ENCODE measurements at places on chromosomes 5 and 9. TPM values are rescaled to one million over a fixed set of nuclear protein-coding genes. Genes with fewer than 3 reads are reported as not detected.

GRCh38 chr5:16383544-16384052 lies 82.0 kb downstream of the ZNF622 start:
- H3K4me3 ChIP-seq = no peak overlapping the region
- no peaks in the 10 kb centered on the region for H3K27me3 ChIP-seq
- no peak overlapping the region for H3K27ac ChIP-seq
- H3K4me1 ChIP-seq = no peaks in the 10 kb centered on the region
- DNase-seq = no peak
- no peaks in the 10 kb centered on the region for H3K36me3 ChIP-seq

- no peak overlapping the region for H3K4me3 ChIP-seq
- H3K27me3 ChIP-seq = no peaks in the 10 kb centered on the region
- DNase-seq = no peak
- no peaks in the 10 kb centered on the region for H3K36me3 ChIP-seq
- H3K27ac ChIP-seq = no peak overlapping the region
Measured at GRCh38 chr5:125160787-125161502, 414.5 kb upstream of the ZNF608 start.

DNA sequence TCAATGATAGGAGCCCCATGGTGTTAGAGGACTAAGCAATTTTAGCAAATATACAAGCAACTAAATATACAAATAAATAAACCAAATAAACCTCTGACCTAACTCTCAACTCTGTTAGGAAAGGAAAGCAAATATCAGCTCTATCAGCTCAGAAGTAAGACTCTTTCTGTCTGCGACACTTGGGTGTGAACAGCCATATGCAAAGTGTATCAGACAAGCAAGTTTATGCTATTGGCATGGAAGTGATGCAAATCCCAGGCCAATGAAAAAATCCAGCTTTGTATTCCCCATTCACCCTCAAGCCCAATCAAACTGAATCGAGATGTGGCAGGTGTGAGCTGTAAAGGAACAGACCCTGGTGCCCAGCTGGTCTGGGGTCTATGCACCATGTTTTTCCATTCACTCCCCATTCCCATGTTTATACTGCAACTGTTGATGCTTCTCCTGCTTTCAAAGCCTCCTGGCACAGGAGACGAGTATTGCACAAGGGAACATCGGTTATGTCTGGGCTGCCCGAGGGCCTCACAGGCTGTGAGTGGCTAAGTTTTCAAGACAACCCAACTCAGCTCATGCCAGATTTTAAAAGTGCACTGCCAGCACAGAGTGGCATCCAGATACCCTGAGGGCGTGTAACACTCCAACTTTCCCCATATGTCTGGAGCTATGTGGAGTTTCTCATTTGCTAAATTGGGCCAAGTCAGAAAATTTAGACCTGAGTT lies 73.1 kb downstream of the FEM1C start:
- DNase-seq = no peak
- no peaks in the 10 kb centered on the region for H3K36me3 ChIP-seq
- H3K4me1 ChIP-seq = peaks cover 20% of the 10 kb centered on the region
- H3K27ac ChIP-seq = no peak overlapping the region
- H3K4me3 ChIP-seq = no peak overlapping the region
- no peaks in the 10 kb centered on the region for H3K27me3 ChIP-seq

DNA sequence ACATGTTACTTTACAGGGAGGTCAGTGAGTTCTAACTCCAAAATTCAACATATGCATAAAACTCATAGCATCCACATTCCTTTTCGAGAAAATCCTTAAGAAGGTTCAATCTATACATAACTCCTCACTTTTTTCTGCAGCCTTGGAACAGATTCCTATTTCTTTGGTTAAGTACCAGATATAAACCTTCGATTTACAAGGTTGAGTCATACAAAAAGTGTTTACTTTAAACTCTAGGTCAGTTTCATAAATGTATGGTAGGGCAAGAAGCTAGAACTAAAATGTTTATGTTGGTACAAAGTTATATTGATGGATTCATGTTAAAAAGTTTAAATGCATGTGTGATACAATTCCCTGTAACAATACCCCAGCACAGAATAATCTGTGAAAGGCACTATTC lies 19.4 kb downstream of the CDKN2AIPNL start:
- H3K27ac ChIP-seq = no peak overlapping the region
- H3K36me3 ChIP-seq = peaks cover 81% of the 10 kb centered on the region
- DNase-seq = no peak
- H3K4me3 ChIP-seq = no peak overlapping the region
- H3K4me1 ChIP-seq = no peaks in the 10 kb centered on the region
- no peaks in the 10 kb centered on the region for H3K27me3 ChIP-seq

- H3K4me1 ChIP-seq = peaks cover 21% of the 10 kb centered on the region
- H3K4me3 ChIP-seq = no peak overlapping the region
- no peak for DNase-seq
- no peaks in the 10 kb centered on the region for H3K27me3 ChIP-seq
- H3K36me3 ChIP-seq = no peaks in the 10 kb centered on the region
- no peak overlapping the region for H3K27ac ChIP-seq
Measured at GRCh38 chr9:85431339-85432102, 310.2 kb downstream of the AGTPBP1 start.

- H3K36me3 ChIP-seq = no peaks in the 10 kb centered on the region
- no peak for DNase-seq
- H3K4me3 ChIP-seq = no peak overlapping the region
- H3K27ac ChIP-seq = no peak overlapping the region
- H3K4me1 ChIP-seq = no peaks in the 10 kb centered on the region
Measured at GRCh38 chr5:124438903-124439281, 307.5 kb downstream of the ZNF608 start.

- no peak overlapping the region for H3K4me3 ChIP-seq
- no peak for DNase-seq
- no peaks in the 10 kb centered on the region for H3K4me1 ChIP-seq
- H3K27me3 ChIP-seq = no peaks in the 10 kb centered on the region
- H3K27ac ChIP-seq = no peak overlapping the region
Measured at GRCh38 chr5:7894860-7895259, 25.9 kb downstream of the MTRR start.

GRCh38 chr9:121942866-121943382 lies 150.2 kb downstream of the TTLL11 start:
- H3K4me1 ChIP-seq = no peaks in the 10 kb centered on the region
- no peak for DNase-seq
- H3K27ac ChIP-seq = no peak overlapping the region
- H3K27me3 ChIP-seq = no peaks in the 10 kb centered on the region
- H3K4me3 ChIP-seq = no peak overlapping the region

GRCh38 chr5:1952444-1953099 lies 69.8 kb upstream of the IRX4 start:
- H3K36me3 ChIP-seq = no peaks in the 10 kb centered on the region
- no peak overlapping the region for H3K27ac ChIP-seq
- DNase-seq = no peak
- no peak overlapping the region for H3K4me3 ChIP-seq
- H3K27me3 ChIP-seq = no peaks in the 10 kb centered on the region
- peaks cover 10% of the 10 kb centered on the region for H3K4me1 ChIP-seq

DNA sequence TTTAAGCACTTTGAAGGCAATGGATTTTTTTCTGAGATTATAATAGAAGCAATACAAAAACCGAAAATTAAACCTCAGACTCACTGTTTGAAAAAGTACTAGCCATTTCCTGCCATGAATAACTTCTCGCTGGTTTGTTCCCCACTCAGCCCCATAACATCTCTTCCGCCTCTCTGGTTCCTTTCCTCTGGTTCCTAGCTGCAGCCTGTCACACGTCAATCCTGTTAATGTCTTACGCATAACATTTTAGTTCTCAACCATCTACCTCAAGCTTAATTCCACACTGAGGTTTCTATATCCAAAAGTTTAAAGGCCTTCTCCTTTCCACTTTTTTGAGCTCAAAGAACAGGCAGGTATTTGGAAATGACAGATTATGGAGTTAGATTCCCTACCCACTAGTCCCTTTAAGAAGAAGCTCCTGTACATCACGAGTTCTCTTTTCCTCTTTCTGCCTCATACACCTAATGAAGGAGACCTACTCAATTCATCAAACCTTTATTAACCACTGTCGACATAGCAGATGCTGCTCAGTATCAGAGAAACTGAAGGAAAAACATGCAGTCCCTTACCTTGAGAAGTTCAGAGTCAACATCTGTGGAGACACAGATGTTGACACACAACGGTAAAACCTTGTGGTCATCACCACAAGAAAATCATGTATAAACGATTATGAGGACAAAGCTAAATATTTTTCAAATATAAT lies 243.0 kb upstream of the PTGER4 start:
- H3K36me3 ChIP-seq = no peaks in the 10 kb centered on the region
- no peak overlapping the region for H3K4me3 ChIP-seq
- H3K27ac ChIP-seq = no peak overlapping the region
- no peaks in the 10 kb centered on the region for H3K27me3 ChIP-seq
- DNase-seq = no peak
- no peaks in the 10 kb centered on the region for H3K4me1 ChIP-seq

- H3K27ac ChIP-seq = no peak overlapping the region
- H3K27me3 ChIP-seq = no peaks in the 10 kb centered on the region
- no peaks in the 10 kb centered on the region for H3K4me1 ChIP-seq
- no peak overlapping the region for H3K4me3 ChIP-seq
- peaks cover 3% of the 10 kb centered on the region for H3K36me3 ChIP-seq
- DNase-seq = no peak
Measured at GRCh38 chr9:20781092-20781491, 97.0 kb downstream of the FOCAD start.

TSSK1B gene
- total RNA-seq = 1.2 TPM

LCN15 gene
- not detected for total RNA-seq

GDNF gene
- total RNA-seq = 0.98 TPM

TAF11L13 gene
- total RNA-seq = not detected

REEP5 gene
- total RNA-seq = 89.1 TPM

TEX48 gene
- total RNA-seq = not detected

CDC42SE2 gene
- 19.4 TPM for total RNA-seq

SLCO4C1 gene
- not detected for total RNA-seq
